ENCODE measurements at places on chromosomes 3 and 15.
A peak's percentile ranks its signal among the peaks of the same experiment; 100 is the strongest.

DNA sequence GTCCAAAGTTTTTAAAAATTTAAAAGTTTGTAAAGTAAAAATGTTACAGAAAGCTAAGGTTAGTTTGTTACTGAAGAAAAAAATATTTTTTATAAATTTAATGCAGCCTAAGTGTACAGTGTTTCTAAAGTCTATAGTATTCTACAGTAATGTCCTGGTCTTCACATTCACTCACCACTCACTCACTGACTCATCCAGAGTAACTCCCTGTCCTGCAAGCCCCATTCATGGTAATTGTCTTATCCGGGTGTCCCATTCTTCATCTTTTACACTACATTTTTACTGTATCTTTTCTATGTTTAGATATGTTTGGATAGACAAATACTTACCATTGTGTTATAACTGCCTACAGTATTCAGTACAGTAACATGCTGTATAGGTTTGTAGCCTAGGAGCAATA is 36.7 kb upstream of the ATP10A start:
- DNase-seq = no peak

- no peak for DNase-seq
Observed at GRCh38 chr3:47716656-47717055, 65.0 kb downstream of the SMARCC1 start.

DNA sequence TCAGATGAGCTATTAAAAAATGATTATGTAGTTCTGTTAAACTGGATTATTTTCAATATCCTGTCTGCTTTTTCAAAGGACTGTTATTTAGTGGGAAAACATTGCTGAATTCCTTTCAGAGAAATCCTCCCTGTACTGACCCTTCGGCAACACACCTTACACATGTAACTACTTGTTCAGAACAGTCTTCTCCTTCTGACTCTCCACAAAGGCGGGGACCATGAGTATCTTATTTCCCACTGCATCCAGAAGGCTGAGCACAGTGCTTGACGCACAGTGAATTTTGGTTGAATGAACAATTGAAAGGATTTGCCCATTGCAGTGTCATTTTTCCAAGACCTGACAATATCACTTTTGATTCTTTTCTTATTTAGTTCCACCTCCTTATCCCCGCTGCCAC is 23.1 kb upstream of the CFAP161 start:
- DNase-seq = no peak

DNA sequence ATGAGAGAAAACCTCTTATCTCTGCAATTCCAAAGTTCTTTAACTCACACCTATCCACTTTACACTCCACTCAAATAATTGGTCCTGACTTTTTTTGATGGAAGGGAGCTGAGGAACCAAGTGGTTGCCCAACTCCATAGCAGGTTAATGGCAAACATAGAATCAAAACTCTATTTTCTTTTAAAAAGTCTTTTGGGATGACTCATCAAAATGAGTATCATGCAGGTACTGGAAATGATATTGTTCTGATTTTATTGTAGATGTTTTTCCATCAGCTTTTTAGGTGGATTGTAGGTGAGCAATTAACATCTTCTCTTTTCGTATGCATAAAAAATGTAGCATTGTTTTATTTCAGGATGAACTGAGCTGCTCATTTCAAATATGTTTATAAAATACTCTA is 239.5 kb downstream of the SATB1 start:
- no peak for DNase-seq

DNA sequence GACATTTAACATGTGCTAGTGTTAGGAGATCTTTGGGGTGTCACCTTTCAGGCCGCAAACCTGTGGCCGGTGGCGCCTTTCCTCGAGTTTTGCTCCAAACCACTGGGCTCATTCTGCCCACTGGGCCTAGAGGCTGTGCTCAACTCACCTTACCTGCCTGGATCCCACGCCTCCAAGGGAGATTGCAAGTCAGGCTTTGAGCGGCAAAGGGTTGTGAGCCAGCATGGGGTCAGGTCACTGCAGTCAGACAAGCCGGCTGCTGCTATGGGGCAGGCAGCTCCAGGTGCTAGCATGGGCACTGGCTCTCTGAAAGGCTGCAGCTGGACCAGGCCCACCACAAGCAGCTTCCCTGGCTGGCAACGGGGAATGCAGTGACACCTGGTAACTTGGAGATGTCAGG is 265.5 kb downstream of the ZBBX start:
- no peak for DNase-seq

GRCh38 chr15:49742381-49742780 is 121.5 kb downstream of the DTWD1 start:
- DNase-seq = no peak

GRCh38 chr15:94259863-94260262 is 28.5 kb downstream of the MCTP2 start:
- peak; percentile 36 for DNase-seq

DNA sequence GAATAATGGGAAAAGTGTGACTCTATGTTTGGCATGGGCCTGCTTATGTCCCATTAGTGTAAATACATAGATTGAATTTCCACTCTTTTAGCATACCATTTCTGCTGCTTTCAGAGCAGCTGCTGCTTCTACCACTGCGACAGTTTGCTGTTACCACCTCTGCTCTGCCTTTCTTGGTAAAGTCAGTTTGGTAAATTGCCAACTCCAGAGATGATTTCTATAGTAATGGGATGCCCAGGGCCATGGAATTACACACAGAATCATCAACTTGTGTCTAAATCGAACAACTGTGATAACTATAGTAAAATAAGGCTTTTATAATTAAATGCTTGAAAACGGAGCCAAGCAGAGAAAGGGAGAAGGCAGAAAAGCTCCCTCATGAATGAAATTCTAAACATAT is 168.4 kb upstream of the VEPH1 start:
- DNase-seq = no peak

GRCh38 chr3:45437383-45437782 is 49.0 kb downstream of the LARS2 start:
- DNase-seq = peak; percentile 10

- DNase-seq = no peak
Observed at GRCh38 chr15:52206446-52206845, 15.3 kb upstream of the GNB5 start.

Data from AML-193 (cell line).